ENCODE measurements at places on chromosomes 3 and 15.

DNA sequence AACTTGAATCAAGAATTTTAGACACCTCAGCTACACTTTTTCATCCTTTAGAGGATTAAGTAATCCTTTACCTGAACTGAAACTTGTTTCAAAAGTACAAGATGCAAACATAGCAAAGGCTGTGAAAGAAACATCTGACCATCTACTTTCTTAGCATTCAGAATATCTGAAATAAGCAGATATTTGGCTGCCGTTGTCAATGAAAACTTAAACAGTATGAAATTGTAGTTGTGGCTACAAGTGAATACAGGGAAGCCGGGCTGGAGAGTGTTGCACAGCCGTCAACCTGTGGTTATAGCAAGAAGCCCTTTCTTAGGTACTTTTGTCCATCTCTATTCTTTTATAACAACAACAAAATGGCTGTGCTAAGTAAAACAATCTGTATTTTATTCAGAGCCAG, 6.9 kb upstream of the CX3CR1 start:
- DNase-seq = no peak

DNA sequence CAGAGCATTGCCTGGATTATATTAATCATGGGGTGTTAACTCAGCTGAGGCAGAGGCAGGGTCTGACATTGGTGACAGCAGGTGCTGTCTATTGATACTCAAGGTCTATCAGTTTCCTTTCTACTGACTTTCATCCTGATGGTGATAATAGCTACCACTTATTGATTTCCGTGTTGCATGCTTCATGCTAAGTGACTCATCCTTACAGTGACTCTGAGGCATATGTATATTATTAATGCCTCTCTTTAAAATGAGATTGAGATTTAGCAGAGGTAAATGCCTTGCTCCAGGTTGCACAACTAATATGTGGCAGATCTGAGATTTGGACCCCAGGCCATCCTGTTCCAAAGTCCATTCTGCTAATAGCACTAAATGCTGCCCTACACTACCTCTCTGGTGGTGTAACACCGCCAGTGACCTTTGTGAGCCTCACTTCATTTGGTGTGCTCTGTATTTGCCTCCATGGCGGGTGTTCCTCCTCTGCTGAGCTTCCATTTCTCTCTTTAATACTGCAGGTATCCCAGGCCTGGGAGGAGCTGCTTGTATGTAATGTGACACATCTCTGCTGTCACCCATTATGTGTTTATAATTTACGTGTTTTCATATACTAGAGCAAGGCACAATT, 50.4 kb downstream of the GPR171 start:
- no peak for DNase-seq

DNA sequence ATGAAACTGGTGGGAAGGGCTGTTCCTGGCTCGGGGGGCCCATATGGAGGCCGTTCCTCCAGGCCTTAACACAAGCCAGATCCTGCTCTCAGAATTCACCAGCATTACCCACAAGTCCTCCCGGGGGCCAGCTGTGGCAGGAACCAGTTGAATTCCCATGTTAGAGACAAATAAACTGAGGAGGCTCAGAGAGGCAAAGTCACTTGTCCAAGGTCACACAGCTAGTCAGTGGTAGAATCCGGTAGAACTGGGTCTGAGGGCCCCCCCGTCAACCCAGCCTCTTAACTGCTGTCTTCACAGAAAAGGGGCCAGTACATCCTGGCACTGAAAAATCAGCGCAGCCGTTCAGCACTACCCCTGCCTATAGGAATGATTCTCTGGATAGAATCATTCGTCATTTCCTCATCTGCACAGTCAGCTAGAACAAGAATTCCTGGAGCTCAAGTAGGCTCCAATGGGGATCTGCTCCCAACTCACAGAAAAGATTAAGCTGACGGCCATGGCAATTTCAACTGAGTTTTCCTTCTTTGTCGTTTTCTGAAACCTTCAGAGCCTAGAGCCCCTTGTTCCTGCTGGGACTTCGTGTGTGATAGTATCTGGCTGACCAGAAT, 12.2 kb upstream of the TSEN2 start:
- no peak for DNase-seq

GRCh38 chr3:174347474-174348138, 511.5 kb upstream of the NAALADL2 start:
- no peak for DNase-seq

DNA sequence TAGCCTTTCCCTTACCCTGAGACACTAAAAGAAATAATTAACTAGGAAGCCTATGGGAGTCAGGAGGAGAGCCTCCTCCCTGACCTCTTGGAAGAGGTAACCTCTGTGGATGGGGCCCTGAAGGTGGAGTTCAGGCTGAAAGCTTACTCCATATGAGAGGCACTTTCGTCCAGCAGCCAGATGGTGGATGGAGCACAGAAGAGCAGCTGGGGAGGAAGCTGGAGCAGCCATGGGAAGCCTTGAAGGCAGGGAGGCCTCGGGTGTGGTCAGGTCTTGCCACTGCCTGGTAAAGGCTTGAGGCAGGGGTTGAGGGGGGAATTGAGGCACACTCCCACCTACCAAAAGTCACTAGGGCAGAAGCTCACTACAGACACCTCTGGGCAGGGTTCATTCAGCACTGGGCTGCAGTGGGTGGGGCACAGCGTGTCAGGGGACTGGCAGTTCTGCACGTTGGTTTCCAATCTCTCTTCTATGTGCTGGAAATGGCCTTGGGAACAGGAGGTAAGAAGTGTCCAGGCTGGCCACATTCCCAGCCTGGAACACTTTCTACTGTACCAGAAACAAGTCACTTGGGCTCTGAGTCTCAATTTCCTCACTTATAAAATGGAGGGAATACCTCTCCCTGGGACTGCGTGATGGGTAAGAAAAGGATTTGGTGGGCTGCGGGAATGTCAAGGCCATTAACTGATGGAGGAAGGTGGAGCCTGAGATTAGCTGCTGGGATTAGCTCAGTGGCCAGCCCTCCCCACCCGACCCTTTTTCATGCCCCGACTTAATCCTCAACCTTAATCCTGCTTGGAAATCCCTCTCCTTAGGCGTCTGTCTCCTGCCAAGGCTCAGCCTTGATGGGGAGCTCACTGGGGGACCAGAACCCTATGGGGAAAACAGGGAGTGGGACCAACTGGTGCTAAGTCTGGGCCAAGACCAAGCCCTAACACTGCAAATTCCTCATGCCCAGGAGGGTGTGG, 5.4 kb downstream of the PCBP4 start:
- DNase-seq = no peak

DNA sequence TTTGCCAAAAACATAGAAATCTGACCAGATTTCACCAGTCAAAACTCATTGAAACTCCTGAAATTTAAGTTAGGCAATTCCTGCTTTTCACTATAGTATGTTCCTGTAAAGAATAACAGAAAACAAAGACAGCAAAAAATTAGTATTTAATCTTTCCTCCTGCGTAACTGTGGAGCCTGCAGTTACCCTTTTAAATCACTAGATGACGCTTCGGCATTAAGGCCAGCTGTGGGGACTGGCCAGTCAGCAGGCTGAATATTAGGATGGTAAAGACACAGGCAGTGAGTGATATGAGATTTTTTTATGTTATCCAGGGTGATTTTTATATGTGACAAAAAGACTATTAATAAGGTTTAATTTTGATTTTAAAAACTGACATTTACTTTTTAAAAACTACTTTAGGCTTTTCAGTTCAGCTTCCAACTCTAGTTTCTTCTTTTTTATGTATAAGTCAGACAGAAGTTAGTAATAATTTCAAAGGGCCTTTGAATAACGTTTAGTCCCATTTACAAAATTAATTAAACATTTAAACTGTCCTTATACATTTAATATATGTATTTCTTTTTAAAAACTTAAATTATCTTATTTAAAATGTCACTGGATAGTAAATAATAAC, 165.1 kb downstream of the PPM1L start:
- DNase-seq = no peak

GRCh38 chr3:100600181-100601042, 9.0 kb upstream of the ADGRG7 start:
- peak; percentile 51 for DNase-seq

DNA sequence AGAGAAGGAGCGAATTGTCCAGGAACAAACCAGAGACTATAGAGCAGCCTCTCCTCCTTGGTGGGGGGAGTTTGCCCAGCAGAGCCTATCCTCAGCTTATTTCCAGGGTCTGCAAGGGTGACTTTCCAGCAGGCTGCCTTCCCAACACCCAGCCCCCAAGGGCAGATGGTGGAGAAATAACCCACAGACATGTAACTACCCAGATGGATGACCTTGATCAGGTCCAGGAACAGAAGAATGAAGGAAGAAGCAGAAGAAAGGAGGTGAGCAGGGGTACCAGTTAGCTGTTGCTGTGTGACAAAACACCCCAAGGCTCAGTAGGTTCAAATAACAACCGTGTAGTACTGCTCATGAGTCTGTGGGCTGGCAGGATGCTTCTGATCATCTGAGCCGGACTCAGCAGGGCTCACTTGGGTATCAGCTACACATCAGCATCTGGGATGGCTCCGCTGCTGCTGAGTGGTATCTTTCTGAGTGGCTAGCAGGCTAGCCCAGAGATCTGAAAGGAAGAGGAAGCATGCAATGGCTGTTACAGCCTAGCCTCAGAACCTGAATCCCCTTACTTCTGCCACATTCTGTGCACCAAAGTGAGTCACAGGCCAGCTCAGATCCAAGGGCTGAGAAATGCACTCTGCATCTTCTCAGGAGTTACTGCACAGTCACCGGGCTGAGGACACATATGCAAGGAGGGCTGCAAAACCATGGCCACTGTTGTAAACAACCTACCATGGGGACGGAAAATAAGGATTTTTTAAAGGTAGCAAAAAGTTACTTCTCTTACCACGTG, 22.2 kb upstream of the TXNRD3 start:
- DNase-seq = no peak

GRCh38 chr3:77052733-77053670, 13.1 kb downstream of the ROBO2 start:
- no peak for DNase-seq

DNA sequence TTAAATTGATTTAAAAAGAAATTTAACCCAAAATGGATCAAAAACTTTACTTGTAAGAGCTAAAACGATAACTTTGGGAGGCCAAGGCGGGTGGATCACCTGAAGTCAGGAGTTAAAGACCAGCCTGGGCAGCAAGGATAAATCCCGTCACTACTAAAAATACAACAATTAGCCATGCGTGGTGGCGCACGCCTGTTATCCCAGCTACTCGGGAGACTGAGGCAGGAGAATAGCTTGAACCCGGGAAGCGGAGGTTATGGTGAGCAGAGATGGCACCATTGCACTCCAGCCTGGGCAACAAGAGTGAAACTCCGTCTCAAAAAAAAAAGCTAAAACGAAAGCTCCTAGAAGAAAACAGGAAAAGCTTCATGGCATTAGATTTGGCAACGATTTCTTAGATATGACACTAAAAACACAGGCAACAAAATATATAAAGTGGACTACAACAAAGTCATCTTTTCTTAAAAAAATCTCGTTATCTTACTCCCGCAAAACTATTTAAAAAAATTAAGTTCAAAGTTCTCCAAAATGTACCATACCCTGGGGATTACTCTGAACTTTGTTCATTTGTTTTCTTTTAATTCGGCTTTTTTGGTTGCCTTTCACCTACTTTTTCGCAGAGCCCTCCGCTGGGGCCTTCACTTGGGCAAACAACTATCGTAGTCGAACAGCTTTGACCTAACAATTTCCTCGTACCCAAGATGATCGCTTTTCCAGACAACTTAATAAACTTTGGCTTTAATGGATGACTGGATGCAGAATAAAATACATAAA, 2.9 kb downstream of the HDDC3 start:
- no peak for DNase-seq

All from Caco-2 (cell line).